ENCODE measurements at places on chromosomes 16 and 17.

DNA sequence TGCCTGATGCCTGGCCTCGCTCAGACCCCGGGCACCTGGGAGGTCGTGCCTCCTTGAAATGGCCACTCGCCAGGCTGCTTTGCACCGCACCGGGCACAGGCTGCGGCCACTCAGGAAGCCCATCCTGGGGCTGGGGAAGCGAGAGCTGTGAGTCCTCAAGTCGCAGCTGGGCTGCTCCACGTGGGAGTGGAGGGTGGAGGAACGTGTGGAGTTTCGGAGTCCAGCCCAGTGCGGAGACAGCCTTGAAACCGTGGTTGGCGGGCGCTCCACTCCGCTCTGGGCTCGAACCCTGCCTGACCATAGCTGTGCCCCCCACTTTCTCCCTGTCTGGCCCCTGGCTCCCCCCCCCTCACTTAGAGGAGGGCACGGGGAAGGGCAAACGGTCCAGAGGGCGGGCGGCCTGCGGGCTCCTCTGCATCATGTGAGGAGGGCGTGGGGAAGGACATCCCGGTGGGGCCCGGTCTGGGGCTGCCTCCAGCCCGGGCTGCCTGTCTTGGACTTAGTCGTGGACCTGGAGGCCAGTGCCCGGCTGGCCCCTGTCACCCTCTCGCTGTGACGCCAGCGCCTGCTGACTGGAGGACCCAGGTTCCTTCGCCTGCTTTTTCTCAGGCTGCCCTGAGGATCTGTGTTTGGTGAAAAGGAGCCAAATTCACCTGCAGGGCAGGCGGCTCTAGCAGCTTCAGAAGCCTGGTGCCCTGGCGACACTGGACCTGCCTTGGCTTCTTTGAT is 2.5 kb downstream of the UBE2I start:
- H3K4me3 ChIP-seq = peak overlapping the region; percentile 78
- peak overlapping the region; percentile 99 for H3K27ac ChIP-seq
- H3K27me3 ChIP-seq = no peaks in the 10 kb centered on the region
- peaks cover 33% of the 10 kb centered on the region for H3K36me3 ChIP-seq
- DNase-seq = no peak

- peak; percentile 35 for DNase-seq
- H3K27me3 ChIP-seq = no peaks in the 10 kb centered on the region
- no peaks in the 10 kb centered on the region for H3K36me3 ChIP-seq
Measured at GRCh38 chr16:67936124-67936879, at the start of gene PSMB10. Gene PSMB10, minus strand, starts transcription at chr16:67936850. Its CDS starts 101 bp downstream, at chr16:67936749.

- no peak overlapping the region for H3K4me3 ChIP-seq
- peak; percentile 17 for DNase-seq
- peaks cover 87% of the 10 kb centered on the region for H3K36me3 ChIP-seq
- H3K27me3 ChIP-seq = no peaks in the 10 kb centered on the region
Measured at GRCh38 chr17:42221886-42222745, 27.8 kb upstream of the GHDC start.

DNA sequence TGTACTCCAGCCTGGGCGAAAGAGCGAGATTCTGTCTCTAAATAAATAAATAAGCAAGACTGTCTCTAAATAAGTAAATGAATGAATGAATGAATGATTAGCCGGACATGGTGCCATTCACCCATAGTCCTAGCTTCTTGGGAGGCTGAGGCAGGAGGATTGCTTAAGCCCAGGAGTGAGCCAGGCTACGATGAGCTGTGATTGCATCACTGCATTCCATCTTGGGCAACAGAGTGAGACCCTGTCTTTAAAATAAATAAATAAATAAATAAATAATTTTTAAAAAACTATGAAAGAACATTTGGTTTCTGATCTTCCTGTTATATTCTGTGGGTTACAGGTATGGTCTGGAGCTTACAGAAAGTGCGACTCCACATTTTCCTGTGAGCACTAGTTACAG is 65.0 kb downstream of the C17orf58 start:
- no peaks in the 10 kb centered on the region for H3K4me1 ChIP-seq
- no peak for DNase-seq
- H3K27ac ChIP-seq = no peak overlapping the region
- peaks cover 60% of the 10 kb centered on the region for H3K36me3 ChIP-seq

DNA sequence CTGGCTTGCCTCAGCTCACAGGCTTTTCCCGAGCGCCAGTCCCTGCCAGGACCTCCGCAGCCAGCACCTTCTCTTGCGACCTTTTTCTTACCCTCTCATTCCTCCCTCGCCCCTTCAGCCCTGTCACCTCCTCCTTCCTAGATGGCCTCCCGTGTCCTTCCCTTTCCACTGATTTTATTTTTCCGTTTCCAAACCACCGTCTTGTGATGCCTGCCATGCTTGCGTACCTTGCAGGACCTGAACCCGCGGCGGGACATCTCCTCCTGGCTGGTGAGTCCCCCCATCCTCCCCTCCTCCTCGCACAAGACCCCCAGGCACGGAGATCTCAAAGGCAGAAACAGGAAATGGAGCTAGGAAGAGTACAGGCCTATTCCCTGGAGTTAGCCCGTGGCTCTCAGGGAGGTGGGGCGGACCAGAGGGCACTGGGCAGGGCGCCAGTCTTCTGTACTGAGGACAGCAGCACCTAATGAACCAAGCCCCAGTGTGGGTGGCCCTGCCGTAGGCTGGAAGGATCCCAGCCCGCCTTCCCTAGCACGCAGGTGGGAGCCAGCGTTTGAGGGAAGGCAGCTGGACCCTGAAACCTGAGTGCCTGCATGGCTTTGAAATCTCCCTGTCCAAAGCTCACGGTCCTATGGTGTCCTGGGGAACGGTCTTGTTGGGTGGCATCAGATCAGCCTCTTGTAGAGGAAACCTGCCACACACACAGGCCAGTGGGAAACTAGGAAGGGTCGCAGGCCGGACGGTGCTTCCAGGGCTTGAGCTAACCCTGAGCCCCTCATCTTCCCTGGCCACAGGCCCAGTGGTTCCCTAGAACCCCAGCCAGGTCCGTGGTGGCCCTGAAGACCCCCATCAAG is 612 bp downstream of the CISD3 start:
- peak overlapping the region; percentile 64 for H3K4me3 ChIP-seq
- no peak for DNase-seq
- peaks cover 8% of the 10 kb centered on the region for H3K36me3 ChIP-seq
- H3K4me1 ChIP-seq = peaks cover 24% of the 10 kb centered on the region

- no peak for DNase-seq
- H3K27ac ChIP-seq = no peak overlapping the region
- no peaks in the 10 kb centered on the region for H3K4me1 ChIP-seq
- H3K36me3 ChIP-seq = no peaks in the 10 kb centered on the region
Measured at GRCh38 chr17:73430848-73431247, 119.0 kb upstream of the CDC42EP4 start.

- H3K36me3 ChIP-seq = no peaks in the 10 kb centered on the region
- peak overlapping the region; percentile 92 for H3K27ac ChIP-seq
- no peaks in the 10 kb centered on the region for H3K27me3 ChIP-seq
- peak overlapping the region; percentile 54 for H3K4me3 ChIP-seq
- no peak for DNase-seq
- H3K4me1 ChIP-seq = peaks cover 91% of the 10 kb centered on the region
Measured at GRCh38 chr17:77320485-77321256, 179.9 kb downstream of the SEC14L1 start.

GRCh38 chr16:58508671-58509251 is 6.6 kb upstream of the SETD6 start:
- no peak overlapping the region for H3K27ac ChIP-seq
- DNase-seq = no peak
- no peaks in the 10 kb centered on the region for H3K4me1 ChIP-seq
- no peaks in the 10 kb centered on the region for H3K27me3 ChIP-seq

- no peaks in the 10 kb centered on the region for H3K36me3 ChIP-seq
- no peak overlapping the region for H3K4me3 ChIP-seq
- no peak for DNase-seq
Measured at GRCh38 chr17:58917228-58917627, 161.6 kb downstream of the PPM1E start.

- H3K4me1 ChIP-seq = peaks cover 25% of the 10 kb centered on the region
- no peak overlapping the region for H3K4me3 ChIP-seq
- H3K27me3 ChIP-seq = no peaks in the 10 kb centered on the region
- H3K27ac ChIP-seq = no peak overlapping the region
- peaks cover 52% of the 10 kb centered on the region for H3K36me3 ChIP-seq
Measured at GRCh38 chr16:69123910-69124309, 8.5 kb downstream of the CHTF8 start.
